ENCODE measurements at places on chromosomes 5 and 9.
A peak's percentile ranks its signal among the peaks of the same experiment; 100 is the strongest.

- peaks cover 10% of the 10 kb centered on the region for H3K4me1 ChIP-seq
- H3K27me3 ChIP-seq = no peaks in the 10 kb centered on the region
- no peak for DNase-seq
- peak overlapping the region; percentile 31 for H3K27ac ChIP-seq
- H3K36me3 ChIP-seq = peaks cover 12% of the 10 kb centered on the region
- no peak overlapping the region for H3K4me3 ChIP-seq
Observed at GRCh38 chr5:179836225-179837019, 15.7 kb downstream of the SQSTM1 start.

- peaks cover 17% of the 10 kb centered on the region for H3K4me1 ChIP-seq
- no peak overlapping the region for H3K4me3 ChIP-seq
- no peaks in the 10 kb centered on the region for H3K36me3 ChIP-seq
Observed at GRCh38 chr5:158755221-158755620, 344.5 kb downstream of the EBF1 start.

GRCh38 chr5:44747396-44747795 lies 61.4 kb upstream of the MRPS30 start:
- no peak overlapping the region for H3K4me3 ChIP-seq
- DNase-seq = no peak
- no peaks in the 10 kb centered on the region for H3K36me3 ChIP-seq
- H3K4me1 ChIP-seq = no peaks in the 10 kb centered on the region

- no peak overlapping the region for H3K27ac ChIP-seq
- H3K4me3 ChIP-seq = no peak overlapping the region
- peaks cover 38% of the 10 kb centered on the region for H3K4me1 ChIP-seq
- DNase-seq = no peak
- no peaks in the 10 kb centered on the region for H3K27me3 ChIP-seq
Observed at GRCh38 chr5:16932401-16932800, 3.7 kb downstream of the MYO10 start.

DNA sequence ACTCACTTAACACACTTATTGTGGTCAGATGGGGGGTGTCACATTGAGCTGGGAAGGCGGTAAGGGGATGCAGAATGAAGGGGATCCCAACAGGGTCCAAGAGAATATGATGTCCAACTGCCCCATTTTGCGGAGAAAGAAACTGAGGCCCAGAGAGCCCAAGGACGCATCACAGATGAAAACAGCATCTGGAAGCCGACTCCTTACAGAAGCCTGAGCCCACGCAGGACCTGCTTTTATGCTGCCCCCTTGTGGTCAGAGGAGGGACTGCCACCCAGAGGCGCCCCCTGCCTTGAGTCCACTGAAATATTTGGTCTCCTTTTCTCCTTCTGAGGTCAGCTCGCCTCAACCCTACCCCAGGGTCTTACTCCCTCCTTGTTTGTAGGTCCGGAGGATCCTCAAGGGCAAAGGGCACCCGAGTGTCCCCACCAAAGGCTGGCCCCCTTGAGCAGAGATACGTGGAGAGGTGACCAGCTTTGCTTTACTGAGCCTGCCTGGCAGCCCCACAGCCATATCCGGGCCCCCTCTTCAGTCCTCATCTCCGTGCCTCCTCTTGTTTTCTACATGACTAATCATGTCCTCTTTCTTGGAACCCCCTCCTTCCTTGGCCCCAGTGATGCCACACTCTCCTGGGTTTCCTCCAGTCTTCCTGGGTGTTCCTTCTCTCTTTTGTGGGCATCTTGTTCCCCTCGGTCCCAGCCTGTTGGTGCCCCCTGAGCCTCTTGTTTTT lies 30.0 kb upstream of the TTLL11 start:
- no peak overlapping the region for H3K27ac ChIP-seq
- DNase-seq = peak; percentile 71
- H3K4me1 ChIP-seq = peaks cover 11% of the 10 kb centered on the region
- H3K27me3 ChIP-seq = peaks cover 15% of the 10 kb centered on the region
